ENCODE measurements at places on chromosomes 6 and 20.

GRCh38 chr6:7899101-7899888 lies 11.3 kb downstream of the TXNDC5 start:
- DNase-seq = no peak

DNA sequence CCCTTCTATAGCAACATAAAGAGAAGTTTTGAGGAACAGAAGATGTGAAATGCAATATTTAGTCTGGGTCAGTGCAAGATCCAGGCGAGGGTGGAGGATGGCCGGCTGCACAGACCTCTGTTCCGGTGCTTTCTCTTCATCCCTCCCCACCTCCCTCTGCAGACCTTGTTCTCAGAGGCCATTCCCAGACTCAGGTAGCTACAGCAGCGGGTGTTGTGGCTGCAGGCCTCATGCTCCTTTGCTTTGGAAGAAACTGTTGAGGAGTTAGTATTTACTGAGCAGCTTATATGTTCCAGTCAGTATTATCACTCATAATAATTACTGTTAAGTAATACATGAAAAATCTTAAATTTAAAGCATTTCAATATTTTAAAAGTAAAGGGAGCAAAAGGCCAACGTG lies 1.7 kb downstream of the BTN3A3 start:
- no peak for DNase-seq

DNA sequence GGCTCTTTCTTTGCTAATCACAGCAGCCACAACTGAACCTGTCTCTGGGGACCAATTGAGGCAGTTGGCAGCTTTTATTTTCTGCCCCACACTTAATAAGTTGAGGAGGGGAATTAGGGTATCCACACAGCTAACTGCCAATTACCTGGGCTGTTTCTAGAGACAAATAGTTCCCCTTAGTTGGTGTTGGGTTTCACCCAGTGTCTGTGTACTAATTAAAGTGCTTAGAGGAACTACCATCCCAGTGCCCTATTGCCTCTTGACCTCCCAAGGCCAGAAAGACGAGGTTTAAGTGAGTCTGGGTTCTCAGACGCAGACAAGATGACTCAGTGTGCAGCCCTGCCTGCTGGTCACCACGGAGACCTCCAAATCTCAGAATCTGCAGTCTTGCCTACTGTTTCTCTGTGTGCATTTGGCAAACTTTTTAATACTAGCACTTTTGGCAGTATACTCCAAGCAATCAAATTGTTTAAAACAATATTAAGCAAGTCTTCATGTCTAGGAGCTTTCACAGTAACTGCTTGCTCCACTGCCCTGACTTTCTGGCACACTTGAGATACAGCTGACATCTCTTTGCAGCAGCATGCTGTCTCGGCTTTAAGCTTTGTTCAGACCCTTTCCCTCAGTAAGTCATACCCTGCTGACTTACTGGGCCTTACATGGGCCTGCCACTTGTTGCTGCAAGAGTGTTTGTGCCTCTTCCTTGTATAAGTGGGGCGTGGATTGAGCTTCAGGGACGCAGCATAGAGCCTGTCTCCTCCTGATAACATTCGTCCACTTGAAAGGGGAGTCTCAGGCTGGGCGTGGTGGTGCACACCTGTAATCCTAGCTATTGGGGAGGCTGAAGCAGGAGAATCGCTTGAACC lies 31.9 kb downstream of the STK35 start:
- DNase-seq = peak; percentile 68

DNA sequence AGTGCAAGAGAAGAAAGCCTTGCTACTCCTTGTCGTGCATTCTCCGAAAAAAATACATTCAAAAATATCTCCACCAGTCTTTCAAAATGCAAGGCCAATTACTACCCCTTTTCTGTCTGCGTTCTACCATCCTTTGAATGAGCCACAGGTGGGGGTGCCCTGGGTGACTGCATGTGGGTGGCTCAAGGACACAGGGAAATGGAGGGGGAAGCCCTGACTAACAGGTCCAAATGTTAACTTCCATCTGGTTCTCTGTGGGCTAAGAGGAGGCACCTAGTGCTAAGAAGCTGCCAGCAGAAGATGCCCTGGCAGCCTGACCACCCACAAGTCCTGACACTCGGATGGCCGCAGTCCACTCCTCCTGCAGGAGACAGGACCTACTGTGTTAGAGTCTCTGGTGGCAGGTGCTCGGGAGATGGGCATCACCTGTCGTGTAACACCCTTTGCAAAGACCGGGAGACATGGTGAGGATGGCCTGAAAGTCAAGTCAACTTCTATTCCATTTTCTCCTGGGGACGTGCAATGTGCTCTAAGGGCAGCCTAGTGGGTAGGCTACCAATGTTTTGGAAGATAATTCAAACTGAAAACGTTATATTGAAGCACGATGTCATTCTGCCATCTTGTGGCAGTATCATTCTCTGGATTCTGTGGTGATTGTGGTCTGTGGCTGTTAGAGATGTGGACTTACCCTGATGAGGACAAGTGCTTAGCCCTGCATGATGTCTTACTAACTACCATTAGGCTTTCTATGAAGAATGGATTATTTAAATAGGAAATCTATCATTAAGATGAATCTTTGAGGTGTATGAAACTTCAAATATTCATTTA lies 27.4 kb upstream of the IGF2R start:
- no peak for DNase-seq

DNA sequence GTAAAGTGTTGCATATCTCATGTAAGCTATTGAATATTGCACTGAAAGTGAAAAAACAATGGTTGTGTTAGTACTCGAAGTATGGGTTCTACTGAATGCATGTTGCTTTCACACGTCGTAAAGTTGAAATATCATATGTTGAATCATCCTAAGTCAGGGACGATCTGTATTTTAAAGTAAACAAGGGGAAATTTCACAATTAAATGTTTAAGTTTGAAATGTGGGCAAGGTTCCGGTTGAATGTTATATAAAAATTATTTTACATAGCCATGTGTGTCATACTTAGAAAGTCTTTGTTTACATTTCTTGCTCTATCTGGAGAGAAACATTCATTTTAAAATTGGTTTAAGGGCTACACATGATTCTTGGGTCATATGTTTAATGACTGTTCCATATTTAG lies 76.8 kb downstream of the AKAP7 start:
- DNase-seq = no peak

DNA sequence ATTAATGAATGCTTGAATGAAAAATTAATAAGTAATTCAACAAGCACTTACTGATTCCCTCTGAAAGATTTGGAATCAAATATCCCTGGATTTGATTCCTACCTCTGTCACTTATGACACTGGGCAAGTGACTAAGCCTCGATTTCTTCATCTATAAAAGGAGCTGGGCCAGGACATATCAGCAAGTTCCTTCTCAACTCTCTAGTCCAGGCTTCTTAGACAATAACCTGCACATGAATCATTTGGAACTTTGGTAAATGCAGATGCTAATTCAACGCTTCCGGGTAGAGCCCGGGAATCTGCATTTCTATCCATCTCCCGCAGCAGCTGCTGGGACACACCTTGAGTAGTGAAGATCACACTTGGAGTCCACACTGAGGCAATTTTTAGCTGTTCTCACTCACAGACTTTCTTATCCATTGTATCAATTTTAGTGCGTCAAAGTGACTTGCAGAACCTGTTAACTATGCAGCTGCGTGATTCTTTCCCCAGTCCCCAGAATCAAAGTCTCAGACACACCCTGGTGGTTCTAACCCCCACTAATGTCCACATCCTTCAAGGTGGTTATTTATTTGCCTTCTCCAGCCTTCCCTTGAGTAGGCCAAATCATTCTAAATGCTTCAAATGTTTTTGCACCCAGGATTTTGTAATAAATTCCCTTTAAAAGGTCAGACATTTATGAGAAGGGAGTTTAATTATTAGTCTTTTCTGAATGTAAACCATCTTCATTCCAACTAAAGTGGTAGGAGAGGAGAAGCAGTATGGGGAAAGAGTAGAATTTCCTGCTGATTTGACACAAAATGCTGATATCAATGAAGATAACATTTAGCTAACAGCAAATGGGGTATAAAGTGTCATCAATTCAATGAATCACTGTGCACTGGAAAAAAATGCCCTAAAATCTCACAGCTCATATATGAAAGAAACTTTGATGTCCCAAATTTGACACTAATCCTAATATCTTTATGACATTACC lies 26.0 kb upstream of the CCND3 start:
- no peak for DNase-seq

GRCh38 chr20:50302341-50303057 lies 111.9 kb downstream of the CEBPB start:
- no peak for DNase-seq

GRCh38 chr20:4972506-4973251 lies 28.6 kb downstream of the SLC23A2 start:
- DNase-seq = no peak

Measured in AG09319 (cell line).